ENCODE measurements at places on chromosomes 6 and 20. TPM values are rescaled to one million over a fixed set of nuclear protein-coding genes. Genes with fewer than 3 reads are reported as not detected.

- no peak for DNase-seq
These were observed 30.5 kb downstream of the CNR1 start for GRCh38 chr6:88135578-88136114.

- DNase-seq: no peak
These were observed at the start of gene FRK for GRCh38 chr6:116060572-116061283. Gene FRK, minus strand, starts transcription at chr6:116060891. Its CDS starts 580 bp downstream, at chr6:116060311.

DNA sequence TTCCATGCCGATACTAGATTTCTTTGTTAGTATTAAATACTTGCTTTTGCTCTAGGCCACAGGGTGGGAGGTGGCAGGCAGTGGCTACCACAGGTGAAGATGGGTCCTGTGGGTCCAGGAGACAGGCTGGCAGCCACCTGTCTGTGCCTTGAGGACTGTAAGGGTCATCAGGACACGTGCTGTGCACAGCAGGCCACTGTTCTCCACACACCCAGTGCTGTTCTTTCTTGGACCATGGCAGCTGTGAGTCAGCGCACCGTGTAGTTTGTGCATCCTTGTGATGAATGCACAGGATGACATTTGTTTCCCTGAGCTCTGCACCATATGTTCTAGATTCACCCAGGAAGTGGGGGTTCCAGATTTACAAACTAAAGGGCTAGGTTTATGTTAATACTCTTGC lies 317.0 kb downstream of the ZFAND3 start:
- DNase-seq: no peak

DNA sequence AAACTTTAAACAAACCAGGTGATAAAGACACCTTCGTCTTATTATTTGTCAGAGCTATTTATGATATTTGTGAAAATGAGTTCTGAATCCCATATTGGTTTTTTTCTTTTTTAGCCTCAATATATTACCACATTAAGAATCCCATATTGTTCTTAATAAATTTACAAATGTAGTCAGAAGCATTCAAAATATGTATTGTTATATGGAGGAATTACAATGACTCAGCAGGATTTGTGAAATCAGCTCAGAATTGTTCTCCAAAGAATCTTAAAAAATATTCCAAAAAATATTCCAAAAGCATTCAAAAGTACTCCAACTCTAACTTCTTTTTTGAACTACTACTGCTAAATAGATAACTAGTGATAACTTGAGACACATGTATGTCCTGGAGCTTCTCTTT lies 6.5 kb upstream of the ZNF343 start:
- no peak for DNase-seq

GRCh38 chr6:56865081-56865875 lies 89.6 kb upstream of the BEND6 start:
- DNase-seq: no peak

DNA sequence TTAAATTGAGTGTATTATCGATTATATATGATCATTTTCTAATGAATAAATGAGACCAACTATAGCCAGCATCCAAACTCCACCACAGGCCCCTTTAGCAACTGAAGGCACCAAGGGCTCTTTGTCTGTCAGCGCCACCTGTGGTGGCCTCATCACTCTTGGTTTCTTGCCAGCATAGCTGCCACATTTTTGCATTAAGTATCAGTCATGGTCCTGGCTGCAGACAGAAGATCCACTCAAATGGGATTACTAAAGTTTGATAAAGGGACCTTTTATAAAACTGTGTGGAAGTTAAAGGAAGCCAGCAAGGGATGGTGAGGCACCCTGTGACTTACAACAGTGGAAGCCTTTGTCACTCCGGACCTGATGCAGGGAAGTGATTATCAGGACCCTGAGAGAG lies 162.9 kb downstream of the C6orf118 start:
- DNase-seq: no peak

GRM1 gene
- not detected for total RNA-seq

DNA sequence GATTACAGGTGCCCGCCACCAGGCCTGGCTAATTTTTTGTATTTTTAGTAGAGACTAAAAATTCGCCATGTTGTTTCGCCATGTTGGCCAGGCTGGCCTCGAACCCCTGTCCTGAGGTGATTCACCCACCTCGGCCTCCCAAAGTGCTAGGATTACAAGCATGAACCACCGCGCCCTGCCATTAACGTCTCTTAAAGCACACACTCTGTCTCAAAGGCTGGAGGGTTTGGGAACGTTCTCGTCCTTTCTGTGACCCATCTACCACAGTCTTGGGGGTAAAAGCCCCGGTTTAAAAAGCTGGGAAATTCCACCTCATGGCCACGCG lies 57.8 kb upstream of the ARID1B start:
- no peak for DNase-seq

GRCh38 chr6:40427196-40427595 lies 160.0 kb downstream of the LRFN2 start:
- no peak for DNase-seq

TAP1 gene
- 49.3 TPM for total RNA-seq

PKIB gene
- not detected for total RNA-seq

GRCh38 chr6:128981716-128982115 lies 98.8 kb downstream of the LAMA2 start:
- no peak for DNase-seq

- DNase-seq: no peak
These were observed 18.3 kb downstream of the RAET1L start for GRCh38 chr6:150006961-150007464.

GRCh38 chr20:47785854-47786764 lies 828 bp upstream of the SULF2 start:
- peak; percentile 59 for DNase-seq

DNA sequence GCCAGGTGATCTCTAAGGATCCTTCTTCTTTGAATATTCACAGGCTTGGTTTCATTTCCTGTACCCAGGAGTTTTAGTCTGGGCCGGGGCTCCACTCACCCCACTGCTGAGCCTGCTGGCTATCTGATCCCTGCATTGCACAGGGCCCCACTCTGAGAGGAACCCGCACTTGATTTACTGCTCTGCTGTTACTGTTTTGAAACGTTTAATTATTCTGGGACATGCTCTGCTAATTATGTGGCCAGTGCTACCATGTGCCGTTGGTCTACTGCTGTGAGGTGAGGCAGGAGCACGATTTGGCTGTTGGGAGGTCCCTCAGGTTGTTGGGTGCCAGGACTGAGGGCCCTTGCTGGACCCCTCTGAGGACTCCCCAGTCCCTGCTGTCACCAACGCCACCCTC lies 108.7 kb upstream of the SIRPA start:
- DNase-seq: no peak

THEMIS gene
- total RNA-seq: not detected

- no peak for DNase-seq
These were observed 264.1 kb downstream of the FOXC1 start for GRCh38 chr6:1873781-1874180.

DNA sequence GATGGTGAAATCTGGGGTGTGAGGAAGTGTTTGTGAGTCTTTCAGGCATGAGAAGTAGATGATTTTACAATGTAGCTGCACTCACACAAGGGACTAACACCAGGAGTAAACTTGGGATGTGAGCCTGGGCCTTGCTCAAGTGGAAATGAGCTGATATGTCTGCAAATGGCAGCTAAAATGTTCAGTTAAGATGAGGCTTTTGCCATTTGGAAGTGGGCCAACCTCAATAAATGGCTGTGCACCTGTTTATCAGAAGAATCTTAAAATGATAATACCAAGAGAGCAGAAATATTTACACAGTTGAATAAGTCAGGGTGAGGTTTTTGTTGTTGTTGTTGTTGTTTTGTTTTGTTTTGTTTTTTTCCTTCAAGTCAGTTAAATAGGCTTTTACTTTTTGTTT lies 25.7 kb upstream of the KLHL31 start:
- no peak for DNase-seq

DNA sequence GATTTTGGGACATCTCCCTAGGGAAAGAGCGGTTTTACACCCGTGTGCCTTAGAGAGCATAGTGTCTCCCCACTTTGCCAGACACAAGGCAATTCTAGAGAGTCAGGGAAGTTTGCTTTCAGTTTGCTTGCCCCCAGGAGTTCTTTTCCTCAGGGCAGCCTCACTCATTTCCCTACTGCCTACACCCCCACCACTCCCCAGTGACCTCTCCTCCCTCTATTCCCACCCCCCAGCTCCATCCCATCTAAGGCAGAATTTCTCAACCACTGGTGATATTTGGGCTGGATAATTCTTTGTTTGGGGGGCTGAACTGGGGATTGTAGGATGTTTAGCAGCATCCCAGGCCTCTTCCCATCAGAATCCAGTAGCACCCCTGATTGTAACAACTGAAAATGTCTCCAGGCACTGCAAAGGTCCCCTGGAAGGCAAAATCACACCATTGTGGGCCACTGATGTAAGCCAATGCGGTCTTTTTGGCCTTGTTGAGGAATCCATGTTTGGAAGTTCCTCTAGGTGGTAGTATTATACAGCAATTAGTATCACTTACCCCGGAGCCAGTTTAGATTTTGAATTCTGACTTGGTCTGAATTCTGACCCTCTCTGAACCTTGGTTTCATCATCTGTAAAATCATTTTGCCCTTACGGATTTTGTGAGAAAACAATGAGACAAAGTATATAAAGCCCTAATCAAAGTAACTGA lies 1.3 kb downstream of the EPPIN start:
- DNase-seq: peak; percentile 22

SLC12A5 gene
- not detected for total RNA-seq

- peak; percentile 21 for DNase-seq
These were observed 6.5 kb downstream of the CEP162 start for GRCh38 chr6:84220809-84221409.

- no peak for DNase-seq
These were observed 11.8 kb downstream of the CST7 start for GRCh38 chr20:24960861-24961260.

PI3 gene
- total RNA-seq: not detected

GRCh38 chr20:19318610-19319009 lies 106.2 kb downstream of the SLC24A3 start:
- no peak for DNase-seq

CYP39A1 gene
- 10.6 TPM for total RNA-seq

TRAPPC3L gene
- total RNA-seq: not detected

GLP1R gene
- not detected for total RNA-seq

Data from NCI-H460 (cell line).